Naive B cell (primary cell): ENCODE measurements at places on chromosomes 16 and 17.

DNA sequence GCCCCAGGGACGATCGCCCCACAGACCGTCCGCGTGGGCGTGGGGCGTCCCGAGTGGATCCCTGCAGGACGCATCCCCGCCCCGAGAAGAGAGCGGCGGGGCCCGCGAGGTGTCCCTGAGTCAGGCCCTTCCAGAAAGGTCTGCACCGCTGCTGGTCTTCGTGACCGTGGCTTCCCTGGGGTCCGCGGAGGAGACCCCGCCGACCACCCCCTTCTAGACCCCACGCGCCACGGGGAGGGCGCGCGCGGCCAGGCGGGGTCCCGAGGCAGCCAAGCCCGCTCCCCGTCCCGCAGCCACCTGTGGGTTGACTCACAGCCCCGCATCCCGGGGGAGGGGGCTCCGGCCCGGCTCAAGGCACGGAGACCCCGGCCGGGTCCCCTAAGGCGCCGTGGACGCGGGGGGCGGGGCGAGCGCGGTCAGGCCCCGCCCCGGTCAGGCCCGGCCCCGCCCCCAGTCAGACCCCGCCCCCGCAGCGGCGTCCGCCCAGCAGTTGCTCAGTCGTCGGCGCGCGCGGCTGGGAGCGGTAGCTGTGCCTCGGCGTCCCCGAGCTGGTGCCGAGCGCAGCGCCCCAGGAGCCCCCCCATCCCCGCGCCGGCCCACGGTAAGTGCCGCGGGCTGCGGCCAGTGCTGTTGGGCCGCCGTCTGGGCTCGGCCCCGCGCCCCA lies at the start of gene BAIAP3:
Gene BAIAP3 (plus strand): TSS at position 497 of the 664 bp plus-strand sequence. CDS start 4,905 bp downstream, outside the sequence.
- DNase-seq = peak; percentile 35

DNA sequence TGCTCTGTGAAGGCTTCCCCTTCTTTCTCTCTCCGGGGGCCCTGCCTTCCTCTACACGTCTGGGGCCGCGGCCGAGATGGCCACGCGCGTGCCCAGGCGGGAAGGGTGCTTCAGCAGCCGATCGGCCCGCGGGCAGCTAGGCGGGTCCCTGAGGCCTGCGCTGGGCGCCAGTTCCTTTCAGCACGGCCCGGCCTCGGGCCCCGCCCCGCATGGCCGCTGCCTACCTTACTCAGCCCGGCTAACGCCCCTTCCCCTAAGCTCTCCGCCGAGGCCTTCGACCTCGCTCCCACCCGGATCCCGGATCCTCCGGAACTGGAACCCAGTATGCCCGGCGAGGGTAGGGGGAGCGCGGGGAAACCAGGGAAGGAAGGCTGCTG lies 335 bp downstream of the TMEM11 start:
- no peak for DNase-seq

DNA sequence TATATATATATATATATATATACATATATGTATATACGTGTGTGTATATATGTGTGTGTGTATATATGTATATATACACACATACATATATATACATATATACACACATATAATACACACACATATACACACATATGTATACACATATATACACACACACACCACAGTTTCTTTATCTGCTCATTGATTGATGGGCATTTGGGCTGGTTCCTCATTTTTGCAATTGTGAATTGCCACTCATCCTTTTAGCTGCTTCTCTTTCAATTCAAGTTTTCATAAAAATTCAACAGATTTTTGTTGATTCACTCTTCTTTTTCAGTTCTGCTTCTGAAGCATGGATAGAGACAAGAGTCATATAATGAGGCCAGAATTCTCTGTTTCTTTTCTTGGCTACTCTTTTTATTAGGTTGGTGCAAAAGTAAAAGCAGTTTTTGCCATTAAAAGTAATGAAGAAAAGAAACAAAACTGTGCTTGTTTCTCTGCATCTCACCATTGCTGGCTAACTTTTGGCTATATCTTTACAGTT lies 44.5 kb downstream of the SLFN5 start:
- no peak for DNase-seq

- no peak for DNase-seq
Observed at GRCh38 chr16:83967838-83968305, at the start of gene NECAB2. Gene NECAB2, plus strand, starts transcription at chr16:83968244. Its CDS starts 405 bp downstream, at chr16:83968649.

- no peak for DNase-seq
Observed at GRCh38 chr17:80796430-80796861, 195.2 kb upstream of the CHMP6 start.

DNA sequence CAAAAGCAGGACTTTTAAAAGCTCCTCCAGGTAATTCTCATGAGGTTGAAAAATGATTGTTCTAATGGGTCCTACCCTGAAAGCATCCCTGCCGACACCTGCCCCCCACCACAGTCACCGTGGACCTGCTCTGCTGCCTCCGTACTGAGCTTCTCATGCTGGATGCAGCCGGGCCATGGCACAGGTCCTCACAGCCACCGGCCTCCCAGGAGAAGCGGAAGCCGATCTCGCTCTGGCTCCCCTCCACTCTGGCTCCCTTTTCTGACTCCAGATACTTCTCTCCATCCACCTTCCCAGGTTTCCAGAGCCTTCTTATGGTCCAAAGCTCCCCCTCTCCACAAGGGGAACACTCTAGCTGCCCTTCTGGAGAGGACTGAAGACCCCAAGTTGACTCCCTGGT lies 10.2 kb downstream of the RPRML start:
- DNase-seq = no peak

DNA sequence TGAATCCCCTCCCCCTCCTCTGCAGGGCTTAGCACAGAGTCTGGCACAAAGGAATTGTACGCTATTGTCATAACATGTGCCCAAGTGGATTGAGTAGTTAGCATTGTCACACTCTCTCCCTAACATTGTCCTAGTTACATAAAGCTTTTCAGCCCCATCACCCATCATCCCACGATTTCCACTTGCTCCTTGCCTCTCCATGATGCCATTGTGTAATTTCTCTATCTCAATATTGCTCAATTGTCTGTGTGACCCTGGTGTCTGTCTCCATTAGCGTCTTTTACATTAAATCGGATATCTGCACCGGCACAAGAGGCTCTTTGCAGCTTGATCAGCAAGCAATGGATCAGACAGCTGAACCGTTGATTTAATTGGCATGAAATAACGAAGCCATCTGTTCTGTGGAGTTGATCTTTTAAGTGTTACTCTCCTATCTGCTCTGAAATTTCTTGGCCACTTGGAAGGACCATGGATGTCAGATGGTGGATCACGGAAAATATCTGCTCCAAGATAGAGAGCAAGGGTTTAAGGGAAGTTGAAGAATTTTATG lies 77.0 kb upstream of the HS3ST4 start:
- no peak for DNase-seq

- peak; percentile 77 for DNase-seq
Observed at GRCh38 chr17:82551779-82552457, 32.4 kb downstream of the FOXK2 start.

GRCh38 chr16:1982013-1982433 lies 754 bp upstream of the NOXO1 start:
- DNase-seq = no peak

- no peak for DNase-seq
Observed at GRCh38 chr16:24626256-24626655, 86.9 kb downstream of the RBBP6 start.

GRCh38 chr16:11234884-11235702 lies 20.9 kb downstream of the SOCS1 start:
- no peak for DNase-seq

DNA sequence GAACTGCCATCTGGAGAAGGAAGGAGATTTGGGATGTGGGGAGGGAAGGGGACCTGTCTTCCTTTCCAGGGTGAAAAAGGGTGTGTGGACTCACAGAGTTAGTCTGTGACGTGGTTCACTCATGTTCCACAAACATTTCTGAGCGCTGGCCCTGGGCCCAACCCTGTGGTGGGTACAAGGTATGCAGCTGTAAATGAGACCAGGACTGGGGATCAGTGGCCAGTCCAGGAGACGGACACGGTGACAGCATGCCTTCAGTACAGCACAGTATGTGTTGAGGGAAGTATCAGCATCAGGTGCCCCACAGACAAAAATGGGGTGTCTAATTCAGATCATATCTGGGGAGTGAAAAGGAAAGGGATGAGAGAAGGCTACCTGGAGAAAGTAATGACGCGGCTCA lies 5.5 kb upstream of the EPX start:
- no peak for DNase-seq
